NCI-H774 (cell line): ENCODE measurements at places on chromosomes 7 and 10.

DNA sequence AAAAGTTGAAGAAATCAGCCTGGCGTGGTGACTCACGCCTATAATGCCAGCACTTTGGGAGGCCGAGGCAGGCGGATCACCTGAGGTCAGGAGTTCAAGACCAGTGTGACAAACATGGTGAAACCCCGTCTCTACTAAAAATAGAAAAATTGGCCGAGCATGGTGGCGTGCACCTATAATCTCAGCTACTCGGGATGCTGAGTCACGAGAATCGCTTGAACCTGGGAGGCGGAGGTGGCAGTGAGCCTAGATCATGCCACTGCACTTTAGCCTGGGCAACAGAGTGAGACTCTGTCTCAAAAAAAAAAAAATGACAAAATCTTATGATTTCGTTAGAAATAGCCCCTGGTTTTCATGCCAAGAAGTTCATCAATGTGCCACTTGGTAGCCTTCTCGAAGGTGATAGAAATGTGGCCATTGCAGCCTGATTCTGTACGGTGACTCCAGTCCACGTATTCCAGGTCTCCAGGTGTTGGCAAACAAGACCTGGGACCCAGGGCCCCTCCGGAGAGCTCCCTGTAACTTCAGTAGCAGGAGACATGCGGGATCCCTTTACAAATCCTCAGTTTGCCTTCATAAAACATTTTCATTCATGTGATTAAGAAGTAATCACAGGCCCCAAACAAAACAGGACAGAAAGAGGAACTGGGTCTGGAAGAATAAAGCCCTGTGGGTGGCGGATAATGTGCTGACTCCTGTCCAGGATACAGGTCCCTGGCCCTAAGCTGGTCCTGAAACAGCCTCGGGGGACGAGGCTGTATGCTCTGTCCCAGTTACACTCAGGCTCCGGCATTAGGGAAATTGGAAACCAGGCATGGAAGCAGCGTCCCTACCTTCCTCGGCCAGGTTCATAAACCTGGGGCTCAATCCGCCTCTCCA lies 207.3 kb upstream of the SH2B2 start:
- no peak for DNase-seq

DNA sequence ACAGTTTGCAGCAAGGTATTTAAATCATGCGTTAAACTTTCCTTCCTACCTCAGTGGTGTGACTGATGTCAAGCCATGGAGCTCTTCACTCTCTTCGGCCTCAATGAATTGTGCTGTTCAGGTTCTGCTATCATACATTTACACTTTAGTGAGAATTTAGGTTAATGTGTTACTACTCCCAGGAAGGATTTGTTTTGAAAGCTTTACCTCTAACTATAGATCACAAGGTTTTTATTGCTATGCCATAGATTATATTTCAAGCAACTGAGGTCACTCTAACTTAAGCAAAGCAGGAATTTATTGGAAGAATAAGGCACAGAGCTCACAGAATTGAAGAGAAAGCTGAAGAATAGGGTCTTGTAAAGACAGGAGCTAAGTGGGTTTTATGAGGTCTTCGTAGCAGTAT lies 11.0 kb upstream of the ADD3 start:
- no peak for DNase-seq

DNA sequence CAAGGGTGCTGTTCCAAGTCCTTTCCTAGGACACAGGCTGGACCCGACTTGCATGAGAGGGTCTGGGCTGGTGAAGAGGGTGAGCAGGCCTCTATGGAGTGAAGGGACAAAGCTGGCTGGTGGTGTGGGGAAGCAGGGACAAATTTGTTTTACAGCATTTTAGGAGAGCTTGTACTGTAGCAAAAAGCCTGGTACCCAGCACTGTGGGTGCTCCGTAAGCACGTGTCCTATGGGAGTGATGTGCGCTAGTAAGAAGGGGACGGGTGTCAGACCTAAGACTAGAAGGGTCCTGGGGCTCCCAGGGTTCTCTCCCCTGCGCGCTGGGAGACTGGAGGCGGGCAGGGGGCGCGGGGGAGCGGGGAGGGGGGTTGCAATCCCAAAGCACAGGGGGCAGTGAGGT lies 391 bp downstream of the NOBOX start:
- DNase-seq, result no peak

- DNase-seq, result no peak
Observed at GRCh38 chr7:17986851-17987250, 40.8 kb downstream of the PRPS1L1 start.

DNA sequence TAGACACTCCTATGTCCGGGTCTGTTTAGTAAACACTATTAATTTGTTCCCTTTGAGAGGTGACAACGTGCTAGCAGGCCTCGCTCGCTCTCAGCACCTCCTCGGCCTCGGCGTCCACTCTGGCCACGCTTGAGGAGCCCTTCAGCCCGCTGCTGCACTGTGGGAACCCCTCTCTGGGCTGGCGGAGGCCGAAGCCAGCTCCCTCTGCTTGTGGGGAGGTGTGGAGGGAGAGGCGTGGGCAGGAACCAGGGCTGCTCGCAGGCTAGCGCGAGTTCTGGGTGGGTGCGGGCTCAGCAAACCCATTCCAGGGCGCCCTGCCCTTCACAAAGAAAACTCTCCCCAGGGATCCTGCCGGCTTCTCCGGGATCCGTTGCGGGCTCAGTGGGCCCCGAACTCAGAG lies 144.4 kb upstream of the CDCA7L start:
- DNase-seq, result no peak

DNA sequence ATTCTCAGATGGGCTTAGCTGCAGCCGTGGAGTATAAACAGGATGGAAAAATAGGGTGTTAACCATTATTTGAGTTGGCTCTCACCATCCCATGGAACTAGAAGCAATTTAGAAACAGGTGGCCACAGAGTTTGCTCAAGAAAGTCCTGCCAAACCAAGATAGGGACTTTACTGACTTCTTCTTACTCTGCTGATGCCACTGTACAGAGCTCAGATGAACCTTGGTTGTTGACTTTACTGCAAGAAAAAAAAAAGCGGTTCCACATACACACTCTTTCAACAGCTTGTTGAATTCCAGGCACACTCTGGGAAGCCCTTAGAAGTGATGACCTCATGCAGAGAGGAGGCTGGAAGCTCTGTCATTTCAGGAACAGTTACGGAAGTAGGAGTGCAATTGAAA lies 753.4 kb downstream of the NRG3 start:
- DNase-seq, result no peak

- no peak for DNase-seq
Observed at GRCh38 chr7:151752037-151752436, 124.9 kb downstream of the PRKAG2 start.

GRCh38 chr7:152894295-152895170 lies 135.0 kb downstream of the ACTR3B start:
- peak; percentile 2 for DNase-seq

DNA sequence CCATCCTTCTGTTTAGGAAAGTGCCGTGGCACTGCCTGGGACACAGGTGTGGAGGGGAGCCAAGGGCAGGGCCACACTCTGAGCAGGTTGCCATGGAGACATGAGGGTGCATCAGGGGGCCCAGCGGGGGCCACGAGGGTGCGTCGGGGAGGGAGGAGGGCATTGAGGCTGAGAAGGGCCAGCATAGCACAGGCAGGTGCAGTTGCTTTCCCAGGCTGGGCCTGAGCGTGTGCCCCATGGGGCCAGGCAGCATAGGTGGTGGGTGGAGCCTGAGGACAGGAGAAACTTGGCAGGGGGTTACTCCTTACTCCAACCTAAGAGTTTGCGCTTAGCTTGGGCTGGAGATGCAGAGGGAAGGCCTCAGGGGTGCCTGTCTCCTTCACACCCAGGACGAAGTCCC lies 15.2 kb downstream of the YKT6 start:
- DNase-seq, result peak; percentile 37

DNA sequence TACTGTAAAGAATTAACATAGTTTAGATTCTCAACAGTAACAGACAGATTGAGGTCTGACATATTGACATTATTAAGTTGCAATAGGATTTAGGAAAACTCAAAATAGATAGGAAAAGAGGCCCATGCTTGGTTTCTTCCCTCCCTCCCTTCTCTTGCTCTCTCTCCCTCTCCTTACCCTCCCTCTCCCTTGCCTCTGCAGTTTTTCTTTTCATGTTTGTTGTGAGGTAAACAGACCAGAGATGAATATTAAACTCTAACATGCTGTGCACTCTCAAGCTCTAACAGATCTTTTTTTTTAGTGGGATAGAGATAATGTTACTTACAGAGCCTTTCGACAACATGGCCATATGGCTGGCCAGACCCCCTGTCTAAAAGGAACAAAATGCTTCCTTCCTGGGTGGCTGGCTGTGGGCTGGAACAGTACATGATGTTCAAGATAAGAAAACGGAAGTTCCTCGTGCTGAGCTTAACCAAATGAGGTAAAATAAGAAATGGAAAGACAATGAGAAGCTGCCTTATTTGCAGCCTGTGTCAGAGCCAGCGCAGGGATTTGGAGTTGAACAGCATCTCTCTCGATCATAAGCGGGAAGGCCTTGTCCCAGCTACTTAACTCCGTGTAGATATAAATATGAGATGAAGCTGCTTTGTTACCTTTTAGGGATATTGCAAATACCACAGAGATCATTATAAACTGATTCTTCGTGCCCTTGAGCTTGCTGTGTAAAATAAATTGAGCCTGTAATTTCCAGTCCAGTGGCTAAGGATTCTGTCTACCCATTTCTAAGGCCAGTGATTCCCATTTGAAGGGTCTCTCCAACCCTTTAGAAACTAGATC lies 391.9 kb upstream of the NPVF start:
- DNase-seq, result no peak

- DNase-seq, result no peak
Observed at GRCh38 chr10:89526358-89526757, 9.0 kb downstream of the SLC16A12 start.

DNA sequence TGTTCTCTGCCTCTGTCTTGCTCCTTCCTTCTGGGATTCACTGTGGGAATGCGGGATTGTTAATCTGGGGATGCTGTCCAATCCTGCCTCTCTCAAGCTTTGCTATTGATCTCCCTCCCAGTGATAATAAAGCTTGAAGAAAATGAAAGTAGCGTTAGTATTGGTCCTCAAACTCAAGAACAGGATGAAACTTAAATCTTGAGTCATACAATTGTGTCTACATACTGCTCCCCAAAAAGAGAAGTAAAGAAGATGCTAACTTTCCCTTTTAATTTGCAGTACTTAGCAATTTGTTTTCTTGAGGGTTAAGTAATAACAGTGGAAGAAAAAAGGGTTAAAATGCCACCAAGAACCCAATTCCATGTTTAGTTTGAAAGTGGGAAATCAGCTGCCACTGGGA lies 13.6 kb downstream of the CFTR start:
- no peak for DNase-seq

- DNase-seq, result no peak
Observed at GRCh38 chr7:135741905-135742304, 6.7 kb downstream of the FAM180A start.

DNA sequence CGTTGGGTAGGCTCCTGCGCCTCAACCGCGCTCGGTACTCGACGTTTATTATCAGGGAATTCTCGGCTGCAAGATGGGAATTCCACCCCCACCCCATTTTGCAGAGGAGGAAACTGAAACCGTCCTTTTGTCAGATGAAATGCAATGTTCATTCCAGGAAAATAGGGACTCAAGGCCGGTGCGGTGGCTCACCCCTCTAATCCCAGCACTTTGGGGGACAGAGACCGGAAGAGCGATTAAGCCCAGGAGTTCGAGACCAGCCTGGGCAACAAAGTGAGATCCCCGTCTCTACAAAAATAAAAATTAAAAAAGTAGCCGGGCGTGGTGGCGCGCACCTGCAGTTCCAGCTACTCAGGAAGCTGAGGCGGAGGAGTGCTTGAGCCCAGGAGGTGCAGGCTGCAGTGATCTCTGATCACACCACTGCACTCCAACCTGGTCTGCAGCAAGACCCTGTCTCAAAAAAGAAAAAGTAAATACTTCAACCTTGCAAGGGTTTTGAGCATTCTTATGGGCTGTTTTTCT lies 720 bp upstream of the RFC2 start:
- DNase-seq, result no peak

GRCh38 chr10:98453729-98454128 lies 7.0 kb upstream of the HPS1 start:
- no peak for DNase-seq

DNA sequence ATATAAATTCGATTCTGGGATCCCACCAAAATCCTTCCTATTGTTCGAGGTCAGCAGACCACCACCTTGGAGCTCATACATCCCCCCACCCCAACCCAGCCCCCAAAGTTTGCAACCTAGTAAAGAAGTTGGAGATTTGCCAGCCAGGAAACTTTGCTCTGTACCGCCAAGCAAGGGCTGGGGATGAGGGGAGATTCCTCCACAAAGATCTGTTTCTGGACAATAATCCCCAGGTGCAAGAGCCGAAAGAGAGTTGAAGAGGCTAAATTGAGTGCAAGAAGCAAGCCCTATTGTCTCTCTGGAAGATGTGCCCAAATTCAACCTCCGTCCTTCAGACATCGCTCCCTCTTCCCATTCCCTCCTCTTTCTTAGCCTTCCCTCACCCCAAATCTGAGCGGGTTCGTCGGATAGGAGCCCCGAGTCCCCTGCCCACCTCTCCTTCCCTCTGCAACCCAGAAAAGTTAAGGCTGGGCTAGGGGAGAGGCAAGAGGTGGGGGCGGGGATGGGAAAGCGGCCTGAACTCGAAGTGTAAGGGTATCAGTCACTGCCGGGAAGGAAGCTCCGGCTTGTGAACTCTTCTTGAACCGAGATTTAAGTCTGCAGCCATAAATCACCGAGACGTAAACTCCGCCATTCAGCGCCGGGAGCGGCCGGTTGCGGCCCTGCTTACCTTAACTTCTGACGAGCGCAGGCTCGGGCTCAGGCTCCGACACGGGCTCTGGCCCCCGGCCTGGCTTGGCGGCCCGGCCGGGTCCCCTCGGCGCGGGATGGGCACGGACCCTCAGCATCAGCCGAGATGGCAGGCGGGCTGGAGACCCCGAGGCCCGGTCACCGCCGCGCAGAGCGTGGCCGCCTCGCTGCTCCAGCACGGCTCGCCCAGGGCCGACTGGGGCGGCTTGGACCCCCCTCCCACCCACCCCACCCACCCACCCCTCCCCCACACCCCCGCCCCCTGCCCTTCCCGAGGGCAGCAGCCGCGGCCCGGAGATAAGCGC lies 10.8 kb upstream of the HOXA2 start:
- DNase-seq, result no peak

- no peak for DNase-seq
Observed at GRCh38 chr7:17056491-17057142, 174.8 kb upstream of the AGR3 start.

DNA sequence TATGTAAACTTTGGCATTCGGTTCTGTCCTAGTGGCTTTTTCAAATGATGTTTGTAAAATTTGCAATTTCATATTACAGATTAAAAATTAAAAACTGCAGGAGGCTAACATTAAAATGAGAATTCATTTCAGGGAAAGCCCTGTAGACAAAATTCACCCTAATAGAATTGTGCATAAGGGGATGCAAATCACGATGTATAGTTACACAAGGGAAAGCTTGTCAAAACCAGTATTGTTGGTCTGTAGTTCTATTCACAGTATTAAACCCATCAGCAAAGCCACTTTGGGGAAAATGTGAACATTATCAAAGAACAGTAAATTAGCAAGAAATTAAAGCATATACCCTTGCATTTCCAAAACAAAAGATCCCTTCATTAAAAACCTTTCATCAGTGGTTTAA lies 39.9 kb upstream of the MKI67 start:
- no peak for DNase-seq

- no peak for DNase-seq
Observed at GRCh38 chr10:24652381-24652957, 71.2 kb downstream of the ARHGAP21 start.
